Esophagus mucosa (tissue), 1 donor: ENCODE measurements at places on chromosomes 1 and 21. TPM values are rescaled to one million over a fixed set of nuclear protein-coding genes. Genes with fewer than 3 reads are reported as not detected.

GGPS1 gene
- 21.1 TPM for total RNA-seq

FMN2 gene
- total RNA-seq: not detected

SPRR3 gene
- 10,043 TPM for total RNA-seq

RCAN1 gene
- 7.5 TPM for total RNA-seq

EPHB2 gene
- 2.2 TPM for total RNA-seq

ENO1 gene
- total RNA-seq: 1,388 TPM
